Inflammatory macrophage (primary cell): ENCODE measurements at places on chromosomes 13 and 19.

GRCh38 chr13:24133021-24133795 lies 27.3 kb upstream of the SPATA13 start:
- no peak for DNase-seq

DNA sequence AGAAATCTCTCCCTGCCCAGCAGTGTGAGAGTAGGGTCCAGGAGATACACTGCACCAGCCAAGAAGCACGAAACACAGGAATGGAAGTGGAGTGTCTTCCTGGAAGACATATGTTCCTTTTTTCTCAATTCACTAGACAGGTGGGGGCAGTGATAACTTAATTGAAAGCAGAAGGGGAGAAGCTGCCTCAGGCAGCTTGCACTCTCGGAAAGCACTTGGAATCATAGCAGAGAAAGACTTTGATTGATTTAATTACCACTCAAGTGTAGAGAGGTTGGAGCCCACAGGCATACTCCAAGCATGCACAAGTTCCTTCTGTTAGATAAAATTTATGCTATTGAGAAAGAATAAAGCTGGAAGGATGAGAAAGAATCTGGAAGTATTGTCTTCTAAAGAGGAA lies 249.4 kb downstream of the SLITRK6 start:
- no peak for DNase-seq

- no peak for DNase-seq
Observed at GRCh38 chr19:8208922-8209461, at the start of gene CERS4. Gene CERS4 (plus strand): TSS chr19:8209370. CDS start chr19:8251077, 41,707 bp downstream.

DNA sequence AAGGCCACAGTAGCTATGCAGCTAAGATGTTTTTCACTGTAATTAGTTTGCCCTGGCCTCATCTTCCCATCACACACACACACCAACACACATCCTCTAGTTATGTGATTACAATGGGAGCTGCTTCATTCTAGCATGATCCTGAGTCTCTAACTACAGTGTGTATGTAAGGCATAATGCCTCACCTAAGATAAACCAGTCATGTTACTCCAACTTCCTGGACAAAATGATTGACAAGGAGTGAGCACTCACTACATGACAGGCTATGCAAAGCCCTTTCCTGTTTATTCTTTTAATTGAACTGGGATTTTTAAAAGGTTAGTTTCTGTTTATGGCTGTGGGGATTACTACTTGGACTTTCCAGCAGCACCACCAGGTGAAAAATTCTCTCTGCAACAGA lies 400.8 kb upstream of the ATXN8OS start:
- no peak for DNase-seq
